ENCODE measurements at places on chromosomes 13 and 19.

- DNase-seq, result no peak
These were observed 945.0 kb upstream of the PCDH20 start for GRCh38 chr13:62360609-62361008.

DNA sequence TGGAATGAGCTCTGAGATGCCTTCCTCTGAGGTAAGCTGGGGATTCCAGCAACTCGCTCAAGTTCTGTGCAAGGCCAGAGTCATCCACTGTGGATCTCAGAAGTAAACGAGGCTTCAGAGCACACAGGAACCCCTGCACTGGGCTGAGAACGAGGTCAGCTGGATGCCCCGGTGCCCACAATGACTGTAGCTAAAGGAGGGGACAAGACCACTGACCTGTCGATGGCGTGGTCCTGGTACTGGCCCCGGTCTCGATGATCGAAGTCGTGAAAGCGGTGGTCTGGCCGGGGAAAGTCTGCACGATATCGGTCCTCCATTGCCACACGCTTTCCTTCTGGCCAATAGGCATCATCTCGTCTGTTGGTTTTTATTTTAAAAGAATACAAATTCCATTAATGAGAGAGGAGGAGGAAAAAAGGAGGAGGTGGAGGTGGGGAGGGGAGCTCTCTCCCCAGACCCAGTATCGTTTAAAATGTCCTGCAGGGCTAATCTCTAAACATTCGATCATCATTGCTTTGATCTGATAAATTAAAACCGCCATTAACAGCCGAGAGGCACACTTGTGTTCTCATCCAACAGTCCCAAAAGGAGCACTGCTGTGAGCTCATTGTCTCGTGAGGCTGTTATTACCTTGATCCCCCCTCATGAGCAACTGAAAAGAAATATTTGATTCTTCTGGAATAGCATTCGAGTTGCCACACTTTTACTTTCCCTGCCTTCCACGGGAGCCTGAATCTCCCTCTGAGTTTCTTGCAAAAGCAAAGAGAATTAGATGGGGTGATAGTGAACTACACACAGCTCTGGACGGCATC lies 25.0 kb upstream of the TINCR start:
- no peak for DNase-seq

DNA sequence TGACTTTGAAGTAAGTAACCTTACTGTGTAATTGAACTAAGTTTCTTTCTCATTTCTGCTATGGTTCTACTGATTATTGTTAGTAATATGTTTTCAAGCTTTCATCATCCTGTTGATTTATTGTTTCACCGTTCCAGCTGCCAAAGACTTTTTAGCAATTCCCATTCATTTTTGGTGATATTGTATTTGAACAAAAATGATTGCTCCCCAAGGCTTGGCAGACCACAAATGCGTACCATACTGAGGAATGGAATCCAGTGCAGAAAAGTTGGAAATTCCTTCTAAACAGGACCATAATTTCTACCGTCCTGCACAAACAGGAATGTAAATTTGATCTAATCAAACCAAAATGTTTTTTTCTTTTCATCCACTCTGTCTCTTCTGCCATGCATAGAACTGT lies 10.7 kb downstream of the EPSTI1 start:
- DNase-seq, result no peak

DNA sequence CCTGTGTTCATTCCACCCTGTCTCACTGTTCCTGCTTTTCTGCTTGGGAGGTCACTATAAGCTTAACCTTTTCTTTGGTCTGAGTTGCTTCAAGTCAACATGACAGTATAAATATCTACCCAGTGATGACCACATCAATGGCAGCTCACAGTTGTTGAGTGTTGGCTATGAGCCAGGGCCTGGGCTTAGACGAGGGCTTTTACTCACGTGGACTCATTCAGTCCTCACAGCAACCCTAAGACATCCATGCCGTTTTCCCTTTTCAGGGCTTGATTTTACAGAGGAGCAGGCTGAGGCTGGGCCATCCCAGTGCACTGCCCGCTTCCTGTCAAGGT lies 10.2 kb upstream of the CCDC97 start:
- DNase-seq, result peak; percentile 80

- no peak for DNase-seq
These were observed 10.5 kb downstream of the PMIS2 start for GRCh38 chr19:35596366-35596999.

- peak; percentile 82 for DNase-seq
These were observed 17.5 kb upstream of the FLT3 start for GRCh38 chr13:28117689-28118377.

- no peak for DNase-seq
These were observed 42.4 kb upstream of the RFC3 start for GRCh38 chr13:33775339-33776108.

- DNase-seq, result no peak
These were observed 316.2 kb upstream of the KLHL1 start for GRCh38 chr13:70424428-70424827.

DNA sequence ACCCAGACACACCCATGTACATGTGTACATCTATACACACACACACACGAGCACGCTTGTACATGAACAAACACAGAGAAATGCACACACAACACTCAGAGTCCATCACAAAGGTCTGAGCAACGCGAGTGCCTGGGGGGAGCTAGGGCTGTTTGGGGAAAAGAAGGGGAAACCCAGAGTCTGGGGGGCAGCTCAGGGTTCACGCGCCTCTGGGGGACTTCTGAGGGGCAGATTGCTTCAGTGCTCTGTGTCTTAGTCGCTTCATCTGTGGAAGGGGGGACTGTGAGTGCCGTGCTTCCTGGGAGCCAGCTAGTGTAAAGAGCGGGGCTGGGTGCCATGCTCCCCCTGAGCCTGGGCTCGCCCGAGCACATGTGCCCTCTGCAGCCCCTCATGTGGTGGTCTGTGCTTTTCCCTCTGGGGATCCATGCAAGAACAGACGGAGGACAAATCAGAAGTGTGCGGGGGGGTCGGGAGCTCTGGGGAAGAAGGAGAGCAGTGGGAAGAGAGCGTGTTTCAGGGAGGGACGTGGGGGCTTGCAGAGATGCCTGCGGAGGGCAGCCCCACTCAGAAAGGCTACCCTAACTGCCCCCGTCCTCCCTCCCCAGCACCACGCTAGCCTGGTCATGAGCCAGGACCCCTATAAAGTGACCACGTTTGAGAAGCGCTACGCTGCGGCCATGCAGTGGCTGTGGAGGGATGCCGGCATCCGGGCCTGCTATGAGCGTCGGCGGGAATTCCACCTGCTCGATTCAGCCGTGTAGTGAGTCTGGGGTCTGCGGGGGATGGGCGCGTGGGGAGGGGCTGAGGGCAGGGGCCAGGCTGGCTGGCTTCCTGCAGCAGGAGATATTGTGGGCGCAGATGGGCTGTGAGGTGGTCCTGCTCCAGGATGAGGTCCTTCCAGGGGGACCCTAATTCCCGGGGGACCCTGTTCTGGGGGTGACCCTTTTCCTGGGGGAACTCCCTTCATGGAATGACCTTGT lies 14.0 kb downstream of the GNA15 start:
- DNase-seq, result no peak

DNA sequence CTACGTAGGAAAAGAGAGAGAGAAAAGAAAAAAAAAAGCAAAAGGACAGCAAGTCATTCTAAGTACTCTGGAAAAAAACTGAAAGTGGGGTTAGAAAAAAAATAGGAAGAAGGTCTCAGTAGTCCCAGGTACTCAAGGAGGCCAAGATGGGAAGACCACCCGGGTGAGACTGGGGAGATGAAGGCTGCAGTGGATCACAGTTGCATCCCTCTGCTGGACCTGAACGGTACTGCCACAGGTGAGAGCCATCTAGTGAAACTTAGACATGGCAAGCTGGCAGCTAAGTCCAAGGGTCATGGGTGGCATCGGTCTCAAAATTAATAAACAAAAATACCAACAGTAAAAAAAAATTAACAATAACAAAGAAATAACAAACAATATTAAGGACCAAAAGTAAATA lies 41.0 kb upstream of the ZNF91 start:
- no peak for DNase-seq

GRCh38 chr19:8357007-8357521 lies 6.9 kb upstream of the ANGPTL4 start:
- no peak for DNase-seq

DNA sequence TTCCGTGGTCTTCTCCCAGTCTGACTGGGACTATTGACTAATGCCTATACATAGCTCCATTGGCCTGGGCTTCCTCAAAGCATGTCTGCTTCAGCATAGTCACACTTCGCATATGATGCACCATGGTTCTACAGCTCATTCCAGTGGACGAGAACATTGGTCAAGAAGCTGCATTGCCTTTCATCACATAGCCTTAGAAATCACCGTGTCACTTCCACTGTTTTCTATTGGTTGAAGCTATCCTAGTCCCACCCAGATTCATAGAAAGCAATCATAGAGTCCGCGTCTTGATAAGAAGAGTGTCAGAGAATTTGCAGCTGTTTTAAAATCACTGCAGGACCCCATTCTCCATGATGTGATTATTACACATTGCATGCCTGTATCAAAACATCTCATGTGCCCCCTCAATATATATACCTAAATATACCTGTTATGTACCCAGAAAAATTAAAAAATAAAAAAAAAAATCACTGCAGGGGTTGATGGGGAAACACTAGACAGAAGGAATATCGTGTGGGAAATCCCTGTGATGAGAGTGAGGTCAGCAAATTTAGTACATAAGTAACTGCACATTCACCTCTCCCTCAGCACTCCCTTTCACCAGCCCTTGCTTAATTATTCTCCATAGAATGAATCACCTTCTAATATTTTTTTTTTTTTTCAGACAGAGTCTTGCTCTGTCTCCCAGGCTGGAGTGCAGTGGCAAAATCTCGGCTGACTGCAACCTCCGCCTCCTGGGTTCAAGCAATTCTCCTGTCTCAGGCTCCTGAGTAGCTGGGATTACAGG lies 2.2 kb upstream of the ARHGAP33 start:
- DNase-seq, result no peak

DNA sequence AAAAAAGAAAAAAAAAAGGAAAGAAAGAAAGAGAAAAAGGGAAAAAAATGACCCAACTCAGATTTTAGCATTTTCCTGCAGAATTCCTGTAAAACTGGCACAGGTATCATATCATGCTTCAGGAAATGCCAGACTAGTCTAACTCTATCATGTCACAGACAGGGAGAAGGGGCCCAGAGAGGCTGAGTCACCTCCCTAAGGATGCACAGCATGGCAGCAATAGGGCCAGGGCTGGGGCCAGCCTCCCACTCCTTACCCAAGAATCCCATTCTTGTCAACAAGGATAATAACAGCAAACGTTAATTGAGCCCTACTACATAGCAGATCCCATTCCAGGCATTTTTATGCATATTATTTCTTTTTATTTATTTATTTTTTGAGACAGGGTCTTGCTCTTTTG lies 8.5 kb downstream of the GPR4 start:
- no peak for DNase-seq

DNA sequence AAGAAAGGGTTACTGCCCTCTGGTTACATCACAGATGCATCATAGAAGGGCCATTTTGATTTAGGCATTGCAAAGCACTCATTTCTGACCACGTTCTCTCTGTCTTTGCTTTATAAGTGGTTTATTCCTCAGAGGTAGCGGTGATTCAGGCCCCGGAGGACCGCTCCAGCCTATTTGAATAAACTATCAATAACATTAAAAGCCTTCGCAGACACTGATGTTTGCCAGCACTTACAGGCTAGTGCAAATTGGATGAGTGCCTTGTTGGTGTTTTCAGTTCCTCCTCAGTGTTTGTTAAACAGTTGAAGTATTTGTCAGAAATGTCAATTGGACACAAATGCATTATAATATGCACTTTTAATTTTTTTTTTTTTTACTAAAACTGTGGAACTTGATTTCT lies 120.2 kb downstream of the RXFP2 start:
- DNase-seq, result no peak

GRCh38 chr13:102940770-102941169 lies 94.9 kb downstream of the ERCC5 start:
- no peak for DNase-seq

DNA sequence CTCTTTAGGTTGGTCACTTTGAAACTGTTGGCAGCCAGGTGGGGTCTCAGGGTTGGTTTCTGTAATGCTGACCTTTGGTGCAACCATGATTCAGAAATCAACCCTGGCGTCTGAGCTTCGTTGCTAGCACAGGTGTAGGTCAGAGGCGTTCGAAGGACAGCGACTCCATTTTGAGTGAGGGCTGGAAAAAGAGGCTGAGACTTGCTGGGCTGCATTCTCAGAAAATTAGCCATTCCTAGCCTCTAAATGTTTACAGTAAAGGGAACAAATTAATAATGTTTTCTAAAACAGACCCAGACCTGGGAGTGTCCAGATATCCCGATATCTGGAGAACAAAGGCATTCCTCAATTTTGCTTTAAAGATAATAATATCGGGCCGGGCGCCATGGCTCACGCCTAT lies 29.2 kb downstream of the RHPN2 start:
- DNase-seq, result no peak

DNA sequence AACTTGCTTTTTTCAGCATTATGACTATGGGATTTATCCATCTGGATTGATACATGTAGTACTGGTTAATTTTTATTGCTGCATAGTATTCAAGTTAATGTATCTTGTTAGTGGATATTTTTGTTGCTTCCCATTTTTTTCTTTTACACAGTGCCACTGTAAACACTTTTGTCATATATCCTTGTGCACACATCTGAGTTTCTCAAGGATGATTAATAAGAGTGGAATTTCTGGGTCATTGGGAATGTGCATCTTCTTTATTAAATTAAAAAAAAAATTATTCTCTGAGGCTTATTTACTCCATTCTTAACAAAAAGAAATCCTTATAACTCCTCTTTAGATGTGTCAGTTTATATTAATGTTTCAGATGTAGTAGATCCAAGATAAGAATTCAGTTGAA lies 27.3 kb downstream of the B3GLCT start:
- DNase-seq, result no peak

GRCh38 chr13:99067159-99067985 lies 89.5 kb upstream of the DOCK9 start:
- DNase-seq, result no peak

DNA sequence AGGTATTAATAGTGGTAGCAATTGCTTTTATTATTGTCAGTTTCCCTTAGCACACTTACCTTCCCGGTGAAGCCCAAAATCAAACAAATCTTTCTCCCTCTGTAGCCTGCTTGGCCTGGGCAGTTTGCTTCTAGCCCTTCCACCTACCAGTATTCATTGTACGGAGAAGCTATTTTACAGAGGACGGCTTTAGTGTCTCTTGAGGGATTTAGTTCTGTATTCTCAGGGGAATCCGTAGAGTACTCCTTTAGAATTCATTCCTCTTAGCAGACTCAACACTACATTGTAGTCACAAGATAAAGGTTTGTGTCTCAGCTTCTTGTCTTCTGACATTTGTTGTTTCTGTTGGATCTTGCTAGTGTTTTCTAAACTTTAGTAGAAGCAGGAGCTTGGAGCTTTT lies 24.1 kb upstream of the WTIP start:
- DNase-seq, result no peak

DNA sequence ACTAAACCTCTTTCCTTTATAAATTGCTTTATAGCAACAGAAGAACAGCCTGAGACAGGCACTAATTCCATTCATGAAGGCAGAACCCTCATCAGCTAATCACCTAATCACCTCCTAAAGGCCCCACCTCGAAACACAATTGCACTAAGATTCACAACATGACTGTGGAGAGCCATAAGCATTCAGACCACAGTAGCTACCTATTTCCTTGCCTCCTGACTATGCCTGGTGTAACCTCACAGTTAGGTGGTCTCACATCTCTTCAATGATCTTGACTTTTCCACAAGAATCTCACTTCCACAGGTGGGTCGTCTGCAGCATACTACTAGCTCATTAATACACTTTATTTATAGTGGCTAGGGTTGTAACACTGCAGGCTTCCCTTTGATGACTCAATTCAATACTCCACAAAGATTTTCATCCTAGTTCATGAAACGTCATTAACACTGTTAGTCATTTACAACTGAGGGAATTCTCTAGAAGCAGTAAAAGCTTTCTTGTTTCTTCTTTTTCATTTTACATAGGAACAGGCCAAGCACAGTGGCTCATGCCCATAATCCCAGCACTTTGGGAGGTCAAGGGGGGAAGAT lies 27.1 kb downstream of the STK24 start:
- no peak for DNase-seq

GRCh38 chr19:9966448-9966847 lies 30.1 kb upstream of the OLFM2 start:
- DNase-seq, result no peak

Data from left ventricle myocardium superior (tissue), 1 donor.